ENCODE measurements at places on chromosomes 4 and X.
A peak's percentile ranks its signal among the peaks of the same experiment; 100 is the strongest.

DNA sequence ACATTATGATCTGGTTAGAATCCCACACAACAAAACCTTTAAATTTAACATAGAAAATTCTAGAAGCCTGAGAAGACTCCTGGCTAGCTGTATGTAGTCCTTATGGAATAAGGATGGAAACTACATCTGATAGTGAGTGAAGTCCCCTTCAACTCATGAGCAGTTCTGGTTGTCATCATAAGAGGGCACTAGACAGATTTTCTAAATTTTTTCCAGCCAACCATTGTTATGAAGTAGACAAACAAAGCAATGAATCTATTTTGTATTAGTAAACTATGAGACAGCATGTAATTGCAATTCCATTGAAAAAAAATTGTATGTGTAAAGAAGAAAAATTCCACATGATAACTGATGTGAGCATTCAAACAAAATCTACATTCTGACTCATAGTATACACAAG is 35.2 kb downstream of the PWWP3B start:
- DNase-seq: no peak

- DNase-seq: no peak
Measured at GRCh38 chr4:184763150-184763780, 29.4 kb upstream of the CENPU start.

- DNase-seq: no peak
Measured at GRCh38 chrX:100659431-100660137, 15.6 kb downstream of the SRPX2 start.

- no peak for DNase-seq
Measured at GRCh38 chr4:7108660-7109059, 40.8 kb upstream of the GRPEL1 start.

GRCh38 chr4:2930758-2931511 is 32.3 kb downstream of the NOP14 start:
- no peak for DNase-seq

- DNase-seq: no peak
Measured at GRCh38 chr4:81836716-81837115, 365.0 kb upstream of the RASGEF1B start.

DNA sequence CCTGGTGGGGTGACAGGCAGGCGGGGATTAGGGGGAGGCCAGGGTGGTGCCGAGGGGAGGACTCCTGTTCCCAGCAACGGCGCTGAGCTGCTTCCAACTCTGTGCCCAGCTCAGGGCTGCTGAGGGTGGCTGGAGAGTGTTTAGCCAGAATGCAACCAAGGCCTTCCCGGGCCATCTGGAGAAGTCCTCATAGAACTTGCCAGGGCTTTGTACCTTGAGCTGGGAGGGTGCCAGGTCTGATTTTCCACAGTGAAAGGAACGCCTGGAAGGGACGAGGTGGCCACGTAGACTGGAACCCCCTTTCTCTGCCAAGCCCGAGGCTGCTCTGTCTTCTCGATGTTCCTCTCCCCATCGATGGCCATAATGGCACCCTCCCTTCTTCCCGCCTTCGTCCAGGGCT is 57.0 kb upstream of the GPR78 start:
- DNase-seq: no peak

GRCh38 chr4:74975848-74976824 is 43.2 kb downstream of the PARM1 start:
- no peak for DNase-seq

DNA sequence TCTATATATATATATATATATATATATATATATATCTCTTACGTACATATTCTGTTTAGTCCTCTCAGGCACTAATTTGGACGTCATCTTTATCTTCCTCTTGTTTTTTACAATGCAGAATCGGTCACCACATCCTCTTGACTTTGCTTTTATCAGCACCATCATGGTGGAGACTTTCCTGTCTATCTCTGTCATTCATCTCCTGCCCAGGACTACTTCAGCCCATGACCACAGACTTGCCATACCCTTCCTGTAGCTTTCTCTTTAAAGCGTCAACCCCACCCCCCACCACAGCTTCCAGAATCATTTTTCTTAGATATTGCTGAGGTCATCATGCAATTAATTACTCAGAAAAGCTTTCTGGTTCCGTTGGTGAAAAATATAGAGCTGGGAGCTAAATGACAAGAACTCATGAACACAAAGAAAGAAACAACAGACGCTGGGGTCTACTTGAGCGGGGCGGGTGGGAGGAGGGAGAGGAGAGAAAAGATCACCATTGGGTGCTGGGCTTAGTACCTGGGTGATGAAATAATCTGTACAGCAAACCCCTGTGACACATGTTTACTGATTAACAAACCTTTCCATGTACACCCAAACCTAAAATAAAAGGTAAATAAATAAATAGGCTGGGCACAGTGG is 30.5 kb upstream of the PRKX start:
- peak; percentile 75 for DNase-seq

DNA sequence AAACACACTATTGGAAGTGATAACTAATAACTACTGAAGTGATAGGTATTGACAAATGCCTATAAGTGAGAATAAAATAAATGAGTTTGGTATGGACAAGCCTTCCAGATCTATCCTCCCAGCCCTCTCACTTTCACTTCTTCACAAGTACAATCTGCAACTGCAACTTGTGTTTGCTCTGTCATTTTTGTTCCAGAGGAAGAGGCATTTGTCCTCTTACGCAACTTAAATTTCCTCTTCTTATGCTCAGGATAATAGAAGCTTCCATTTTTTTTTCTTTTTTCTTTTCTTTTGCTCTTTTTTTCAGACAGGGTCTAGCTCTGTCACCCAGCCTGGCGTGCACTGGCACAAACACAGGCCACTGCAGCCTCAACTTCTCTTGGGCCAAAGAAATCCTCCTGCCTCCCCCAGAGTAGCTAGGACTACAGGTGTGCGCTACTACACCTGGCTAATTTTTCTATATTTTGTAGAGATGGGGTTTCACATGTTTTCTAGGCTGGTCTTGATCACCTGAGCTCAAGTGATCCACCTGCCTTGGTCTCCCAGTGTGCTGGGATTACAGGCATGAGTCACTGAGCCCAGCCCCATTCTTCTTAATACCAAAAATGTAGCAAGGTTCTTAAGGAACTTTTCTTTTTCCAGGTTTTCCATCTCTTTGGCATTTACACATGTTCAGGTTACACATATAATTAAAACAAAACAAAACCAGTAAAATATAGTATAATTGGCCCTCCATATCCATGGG is 73.1 kb downstream of the PDGFC start:
- DNase-seq: no peak

- DNase-seq: no peak
Measured at GRCh38 chr4:6236816-6237390, 32.7 kb upstream of the WFS1 start.

GRCh38 chr4:162347842-162348213 is 184.0 kb upstream of the FSTL5 start:
- no peak for DNase-seq

DNA sequence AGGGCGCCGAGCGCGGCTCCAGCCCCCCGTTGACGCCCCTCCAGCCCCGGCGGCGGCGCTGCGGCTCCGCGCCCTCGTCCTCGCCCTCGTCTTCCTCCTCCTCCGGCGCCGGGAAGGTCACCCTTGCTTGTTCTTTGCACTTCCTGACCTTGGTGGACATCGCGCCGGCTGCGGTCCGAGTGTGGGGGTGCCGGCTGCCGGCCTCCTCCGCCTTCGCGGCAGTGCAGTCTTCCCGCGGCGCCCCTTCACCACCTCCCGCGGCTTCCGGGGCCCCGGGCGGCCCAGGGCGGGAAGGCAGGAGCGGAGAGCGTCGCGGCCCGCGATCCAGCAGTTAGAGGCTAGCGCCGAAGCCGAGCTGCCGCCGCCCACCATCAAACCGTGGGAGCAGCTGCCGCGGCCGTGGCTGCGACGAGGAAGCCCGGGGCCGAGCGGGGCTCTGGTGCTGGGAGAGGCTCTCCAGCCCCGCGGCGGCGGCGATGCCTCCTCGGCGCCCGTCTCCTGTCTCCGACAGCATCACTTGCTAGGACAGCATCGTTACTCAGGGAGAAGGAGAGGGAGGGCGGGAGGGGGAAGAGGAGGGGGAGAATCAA is at the start of gene TRPC3:
Gene TRPC3, minus strand, starts transcription at position 540 of the 590 bp plus-strand sequence. Its CDS starts 380 bp downstream, at position 160.
- no peak for DNase-seq

DNA sequence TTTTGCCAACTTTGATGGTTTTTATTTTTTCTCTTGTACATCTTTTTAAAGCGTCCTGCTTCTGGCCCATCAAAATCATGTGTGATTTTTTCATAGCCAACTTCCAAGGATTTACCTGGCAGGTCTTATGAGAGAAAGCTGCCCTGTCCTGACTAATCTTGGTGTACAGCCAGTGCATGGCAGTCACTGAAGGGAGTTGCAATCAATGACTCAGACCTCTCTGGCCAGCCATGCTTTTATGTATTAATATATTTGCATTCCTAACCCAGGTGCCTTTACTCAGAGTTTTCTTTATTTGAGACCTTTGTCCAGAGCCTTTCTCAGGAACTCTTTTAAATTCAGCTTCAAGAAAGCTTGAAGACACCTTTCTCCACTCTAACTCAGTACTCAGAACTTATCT is 691.5 kb upstream of the HTR2C start:
- no peak for DNase-seq

- no peak for DNase-seq
Measured at GRCh38 chrX:72313707-72314641, 8.3 kb upstream of the CITED1 start.

DNA sequence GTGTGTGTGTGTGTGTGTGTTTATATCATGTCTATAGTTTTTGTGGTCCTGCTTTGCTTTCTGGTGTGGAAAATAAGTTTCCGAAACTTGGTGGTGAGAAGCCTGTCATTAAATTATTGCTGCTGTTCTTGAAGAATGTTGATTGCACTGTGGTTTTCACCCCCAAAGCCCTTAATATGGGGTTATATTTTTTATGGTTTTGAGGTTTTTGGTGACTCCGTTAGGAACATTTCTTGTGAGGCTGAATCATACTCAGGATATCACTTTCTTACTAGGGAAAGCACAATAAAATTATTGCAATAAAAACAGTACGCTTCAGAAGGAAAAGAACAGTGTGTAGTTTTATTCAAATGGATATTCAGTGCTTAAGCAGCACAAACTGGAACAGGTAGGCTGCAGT is 539.1 kb upstream of the MAGEB18 start:
- no peak for DNase-seq

DNA sequence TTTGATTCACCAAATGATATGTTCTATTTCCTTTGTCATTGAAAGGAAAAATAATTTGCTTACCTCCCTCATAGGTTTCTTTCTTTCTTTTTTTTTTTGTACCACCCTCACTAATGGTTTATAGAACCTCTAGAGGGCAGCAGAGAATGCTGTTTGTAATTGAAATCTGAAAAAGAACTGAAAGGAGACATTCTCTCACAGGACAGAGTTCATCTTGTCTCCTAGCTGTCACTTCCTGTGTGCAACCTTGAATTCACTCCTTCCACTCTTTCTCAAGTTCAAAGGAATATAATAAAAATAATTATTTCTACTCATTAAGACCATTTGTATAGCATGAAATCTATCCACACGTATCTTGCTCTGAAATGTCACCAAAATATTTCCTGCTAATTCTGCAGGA is 51.0 kb downstream of the GUCY1B1 start:
- peak; percentile 47 for DNase-seq

DNA sequence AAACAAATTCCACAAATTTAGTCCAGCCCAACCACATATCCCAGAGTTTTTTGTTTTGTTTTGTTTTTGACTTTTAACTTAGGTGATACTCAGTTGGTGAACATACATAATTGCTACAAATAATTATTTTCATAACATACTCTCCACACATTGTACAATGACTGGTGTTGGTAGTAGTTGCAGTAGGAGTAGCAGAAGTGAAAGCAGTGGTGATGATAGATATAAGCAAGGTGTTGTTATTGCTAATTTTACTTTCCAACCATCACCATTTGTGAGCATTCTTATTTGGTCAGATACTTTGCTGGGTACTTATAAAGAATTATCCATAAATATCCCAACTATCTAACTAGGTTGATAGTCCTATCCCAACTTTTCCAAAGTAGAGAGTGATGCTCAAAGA is 47.3 kb downstream of the ARHGAP24 start:
- DNase-seq: no peak

DNA sequence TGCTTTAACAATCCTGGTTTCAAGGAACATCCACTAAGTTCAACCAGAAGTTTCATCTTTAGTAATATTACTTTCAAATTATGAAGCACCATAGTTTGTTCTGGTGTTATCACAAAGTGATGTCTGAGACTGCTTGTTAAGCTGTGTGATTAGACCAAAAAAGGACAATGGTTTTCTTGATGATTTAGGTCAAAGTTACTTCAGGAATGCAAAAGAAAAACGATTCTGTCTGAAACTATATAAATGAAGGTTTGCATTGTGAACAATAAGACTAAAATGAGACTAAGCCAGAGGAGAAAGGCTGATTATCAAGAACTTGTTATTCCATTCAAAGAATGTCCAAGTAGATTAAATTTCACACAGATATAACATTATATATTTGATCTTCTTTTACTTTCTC is 122.4 kb upstream of the ETNPPL start:
- no peak for DNase-seq

- no peak for DNase-seq
Measured at GRCh38 chr4:34293459-34293858, 1950.9 kb downstream of the ARAP2 start.

GRCh38 chr4:24881508-24882196 is 31.2 kb downstream of the CCDC149 start:
- no peak for DNase-seq

GRCh38 chrX:4181782-4182407 is 468.4 kb upstream of the PRKX start:
- DNase-seq: no peak

- no peak for DNase-seq
Measured at GRCh38 chr4:738781-739280, 33.2 kb downstream of the PCGF3 start.

DNA sequence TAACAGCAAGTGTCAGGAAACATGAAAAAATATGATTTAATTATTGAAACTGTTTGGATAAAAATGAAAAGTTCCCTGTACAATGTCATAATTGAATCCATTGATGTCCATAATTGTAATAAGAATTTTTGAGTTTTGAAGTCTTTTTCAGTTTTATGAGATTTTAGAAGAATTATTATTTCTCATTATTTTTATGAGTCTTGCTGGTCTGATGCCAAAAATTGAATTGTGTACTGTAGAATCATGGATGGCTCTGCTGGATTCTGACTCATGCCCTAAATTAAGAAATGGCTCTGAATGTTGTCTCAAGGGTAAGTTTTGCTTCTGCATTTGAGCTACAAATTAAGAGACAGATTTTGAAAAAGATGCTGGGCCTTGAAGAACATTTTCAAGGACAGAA is 132.8 kb upstream of the MAP9 start:
- DNase-seq: no peak

GRCh38 chrX:50579955-50580354 is 109.3 kb upstream of the DGKK start:
- peak; percentile 53 for DNase-seq

All from CD4-positive, alpha-beta T cell treated with Interleukin-1 beta for 1 hour (primary cell).